ENCODE measurements at places on chromosomes 12 and 14.

DNA sequence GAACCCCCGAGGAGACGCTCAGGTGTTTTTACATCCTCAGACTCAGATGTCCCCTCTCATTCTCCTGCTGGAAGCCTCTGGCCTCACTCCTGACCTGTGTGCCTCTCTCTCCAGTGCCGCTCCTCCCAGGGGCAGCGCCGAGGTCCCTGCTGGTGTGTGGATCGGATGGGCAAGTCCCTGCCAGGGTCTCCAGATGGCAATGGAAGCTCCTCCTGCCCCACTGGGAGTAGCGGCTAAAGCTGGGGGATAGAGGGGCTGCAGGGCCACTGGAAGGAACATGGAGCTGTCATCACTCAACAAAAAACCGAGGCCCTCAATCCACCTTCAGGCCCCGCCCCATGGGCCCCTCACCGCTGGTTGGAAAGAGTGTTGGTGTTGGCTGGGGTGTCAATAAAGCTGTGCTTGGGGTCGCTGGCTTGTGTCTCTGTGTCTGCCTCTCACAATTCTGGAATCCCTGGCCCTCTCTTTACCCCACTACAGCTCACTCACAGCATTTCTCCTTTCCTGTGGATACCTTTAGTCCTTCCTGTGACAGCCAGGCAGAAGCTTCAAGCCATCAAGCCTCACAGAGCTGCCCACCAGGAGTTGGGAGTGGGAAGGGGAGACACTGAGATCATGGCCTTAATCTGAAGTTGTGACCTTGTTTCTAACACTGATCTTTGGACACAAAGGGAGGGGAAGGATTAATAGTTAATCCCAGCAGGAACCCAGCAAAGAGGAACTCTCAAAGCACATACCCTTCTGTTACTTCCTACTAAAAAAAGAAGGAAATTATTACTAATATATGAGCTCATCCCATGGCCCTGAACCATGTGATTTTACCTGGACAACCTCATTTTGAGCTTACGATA is 1.1 kb upstream of the SOAT2 start:
- DNase-seq, result no peak

DNA sequence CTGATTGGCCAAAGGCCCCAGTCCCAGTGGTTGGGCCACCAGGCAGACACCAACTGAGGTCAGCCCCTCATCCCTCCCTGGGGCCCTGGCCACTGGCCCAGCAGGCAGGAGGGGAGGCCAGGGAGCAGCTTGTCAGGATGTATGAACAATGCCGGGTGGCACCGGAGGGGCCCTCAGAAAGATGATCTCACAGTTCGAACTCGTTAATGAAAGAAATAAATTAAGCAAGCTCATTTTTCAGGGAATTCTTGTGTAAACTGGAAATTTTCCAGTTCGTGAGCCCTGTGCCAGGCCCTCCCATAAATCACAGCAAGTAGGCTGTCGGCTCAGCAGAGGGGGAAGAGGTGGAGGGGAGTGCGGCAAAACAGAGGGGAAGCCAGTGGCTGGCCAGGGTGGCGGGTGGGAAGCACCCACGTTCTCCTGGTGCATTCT is 177.0 kb upstream of the VASH1 start:
- DNase-seq, result no peak

DNA sequence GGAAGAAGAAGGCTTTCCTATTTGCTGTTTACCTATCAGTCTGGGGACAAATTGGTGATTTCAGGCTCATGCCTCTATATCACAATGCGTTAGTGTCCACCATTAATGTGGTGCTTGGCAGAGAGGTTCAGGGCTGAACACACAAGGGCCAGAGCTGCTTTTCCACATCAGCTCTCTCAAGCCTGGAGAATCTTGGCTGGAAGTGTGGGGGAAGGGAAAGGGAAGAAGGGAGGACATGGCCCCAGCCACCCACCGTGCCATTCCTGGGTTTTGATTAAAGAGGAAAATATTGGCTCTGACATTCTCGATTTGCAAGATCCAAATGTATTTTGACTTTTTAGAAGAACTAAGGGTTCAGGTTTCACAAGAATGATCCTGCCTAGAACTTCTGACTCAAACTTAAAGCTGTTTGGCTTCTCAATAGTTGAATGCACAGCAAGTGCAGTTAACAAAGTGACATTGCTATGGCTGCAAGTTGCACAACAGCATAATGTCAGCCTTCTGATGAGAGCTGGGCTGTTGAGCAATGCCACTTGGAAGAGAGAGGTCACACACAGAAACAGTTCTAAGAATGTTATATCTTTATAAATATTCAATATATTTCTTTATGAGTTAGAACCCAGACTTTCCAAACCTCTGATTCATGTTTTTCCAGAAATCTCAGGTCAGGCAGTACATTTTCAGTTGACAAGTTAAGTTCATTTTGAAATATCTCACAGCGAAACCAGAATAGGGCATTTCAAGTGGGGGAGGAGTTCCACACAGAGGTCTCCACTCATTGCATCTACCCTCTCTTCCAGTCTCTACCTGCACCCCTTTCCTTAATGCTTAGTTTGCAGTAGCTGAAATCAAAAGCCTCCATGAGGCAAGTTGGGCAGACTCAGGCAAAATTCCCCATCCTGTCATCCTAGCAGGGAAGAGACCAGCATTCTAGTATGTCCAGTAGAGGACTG is 25.3 kb downstream of the IGF1 start:
- no peak for DNase-seq

GRCh38 chr14:53619691-53620231 is 336.9 kb downstream of the BMP4 start:
- DNase-seq, result no peak

- peak; percentile 56 for DNase-seq
Observed at GRCh38 chr12:51951843-51952722, 584 bp downstream of the ACVR1B start.

DNA sequence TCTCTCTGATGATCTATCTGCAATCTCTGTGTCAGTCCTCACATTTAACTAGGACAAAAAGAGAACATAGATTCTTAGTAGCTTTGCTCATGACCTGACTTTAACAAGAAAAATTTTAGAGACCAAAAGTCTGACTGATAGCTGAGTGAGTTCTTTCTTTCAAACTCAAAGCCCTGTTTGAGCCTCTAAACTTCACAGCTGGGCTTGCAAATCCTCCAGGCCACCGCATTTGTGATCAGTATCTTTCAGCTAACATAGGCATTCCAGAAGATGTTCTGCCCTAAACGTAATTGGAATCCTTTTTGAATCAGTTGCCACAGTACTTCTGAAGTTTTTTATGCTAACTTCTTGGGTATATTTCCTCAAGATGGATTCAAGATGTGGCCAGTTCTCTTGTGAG is 459.0 kb downstream of the DPF3 start:
- DNase-seq, result no peak

GRCh38 chr14:74109369-74109768 is 24.6 kb downstream of the LIN52 start:
- DNase-seq, result no peak

- no peak for DNase-seq
Observed at GRCh38 chr12:57171668-57172067, 24.2 kb upstream of the LRP1-AS start.

DNA sequence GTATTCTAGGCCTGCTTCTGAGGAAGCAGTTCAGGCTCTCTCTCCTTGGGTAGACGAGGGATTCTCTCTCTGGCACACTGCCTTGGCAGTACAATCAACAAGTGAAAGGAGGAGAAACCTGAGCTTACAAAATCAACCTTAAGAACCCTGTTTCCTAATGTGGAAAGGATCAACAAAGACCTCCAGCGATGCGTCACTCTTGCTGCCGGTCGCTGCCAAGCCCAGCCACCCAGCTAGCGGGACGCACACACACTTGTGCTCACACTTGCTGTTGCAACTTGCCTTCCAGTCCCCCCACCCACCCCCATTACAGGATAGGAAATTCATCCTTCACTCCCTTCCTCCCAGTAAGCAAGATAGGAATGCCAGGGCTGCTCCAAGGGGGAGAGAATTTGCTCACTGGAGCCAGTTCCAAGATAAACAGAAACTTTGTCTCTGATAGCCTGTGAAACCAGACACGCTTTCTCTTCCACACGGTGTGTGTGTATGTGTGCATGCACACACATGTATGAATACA is 144.3 kb downstream of the BCL11B start:
- DNase-seq, result peak; percentile 52

- peak; percentile 87 for DNase-seq
Observed at GRCh38 chr12:94262228-94263010, 114.0 kb downstream of the PLXNC1 start.

- no peak for DNase-seq
Observed at GRCh38 chr14:24054646-24055045, 2.8 kb downstream of the CARMIL3 start.

- DNase-seq, result no peak
Observed at GRCh38 chr12:28409892-28410291, 219.6 kb downstream of the CCDC91 start.

GRCh38 chr12:23719493-23719892 is 230.0 kb downstream of the SOX5 start:
- no peak for DNase-seq

- no peak for DNase-seq
Observed at GRCh38 chr12:70227911-70228310, 15.3 kb upstream of the CNOT2 start.

DNA sequence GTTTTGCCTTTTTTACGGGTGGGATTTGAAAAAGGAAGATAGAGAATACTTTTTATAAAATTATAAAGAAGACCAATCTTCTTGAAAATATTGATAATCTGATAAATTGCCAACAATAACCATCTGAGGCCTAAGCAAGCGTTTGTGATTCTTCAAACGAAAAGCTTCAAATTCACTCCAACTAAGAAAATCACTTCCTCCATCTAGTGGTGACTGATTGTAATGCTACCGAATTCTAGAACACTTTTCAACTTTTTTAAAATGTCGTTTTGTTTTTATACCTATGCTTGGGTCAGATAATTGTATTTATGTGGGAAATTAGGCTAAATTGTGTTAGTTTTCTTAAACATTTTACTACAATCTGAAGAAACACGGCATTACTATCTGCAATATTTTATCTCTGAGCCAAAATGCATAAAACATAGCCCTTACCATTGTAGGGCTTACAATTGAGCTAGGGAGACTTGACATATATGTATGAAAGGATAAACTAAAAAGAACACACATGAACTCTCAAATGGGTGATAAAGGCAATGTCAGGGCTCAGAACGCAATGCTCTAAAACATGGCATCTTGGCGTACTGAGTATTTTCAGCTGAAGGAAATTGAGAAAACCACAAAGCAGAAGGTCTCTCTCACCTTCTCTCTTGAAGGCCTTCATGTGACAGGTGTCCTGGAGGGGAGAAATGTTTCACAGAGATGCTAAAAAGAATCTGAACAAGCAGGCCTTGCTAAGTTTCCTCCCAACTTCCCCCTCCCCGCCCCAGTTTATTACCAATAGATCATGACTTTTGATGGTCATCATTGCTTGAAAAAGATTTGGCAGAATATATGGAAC is 36.8 kb upstream of the G2E3 start:
- no peak for DNase-seq

DNA sequence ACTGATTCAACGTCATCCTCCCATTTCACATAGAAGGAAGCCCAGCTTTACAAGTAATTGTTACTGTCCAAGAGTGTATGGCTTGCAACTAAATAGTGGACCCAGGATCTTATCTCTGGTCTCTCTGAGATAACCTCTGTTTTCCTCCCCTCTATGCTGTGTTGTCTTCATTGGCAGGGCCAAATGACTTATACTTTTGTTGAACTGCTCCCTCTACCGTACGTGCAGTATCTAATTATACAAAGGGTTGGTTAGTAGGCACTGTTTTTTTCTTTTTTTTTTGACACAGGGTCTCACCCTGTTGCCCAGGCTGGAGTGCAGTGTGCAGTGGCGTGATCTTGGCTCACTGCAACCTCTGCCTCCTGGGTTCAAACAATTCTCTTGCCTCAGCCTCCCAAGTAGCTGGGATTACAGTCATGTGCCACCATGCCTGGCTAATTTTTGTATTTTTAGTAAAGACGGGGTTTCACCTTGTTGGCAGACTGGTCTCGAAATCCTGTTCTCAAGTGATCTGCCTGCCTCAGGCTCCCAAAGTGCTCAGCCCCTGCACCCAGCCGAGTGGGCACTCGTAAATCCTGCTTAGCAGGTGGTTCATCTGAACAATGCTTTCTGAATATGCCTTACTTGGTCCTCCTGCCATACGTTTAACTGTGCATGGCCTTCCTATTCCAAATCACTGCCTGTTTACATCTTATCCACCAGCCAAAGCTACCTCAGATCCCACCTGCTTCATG is 162.1 kb downstream of the ADCK1 start:
- DNase-seq, result no peak

DNA sequence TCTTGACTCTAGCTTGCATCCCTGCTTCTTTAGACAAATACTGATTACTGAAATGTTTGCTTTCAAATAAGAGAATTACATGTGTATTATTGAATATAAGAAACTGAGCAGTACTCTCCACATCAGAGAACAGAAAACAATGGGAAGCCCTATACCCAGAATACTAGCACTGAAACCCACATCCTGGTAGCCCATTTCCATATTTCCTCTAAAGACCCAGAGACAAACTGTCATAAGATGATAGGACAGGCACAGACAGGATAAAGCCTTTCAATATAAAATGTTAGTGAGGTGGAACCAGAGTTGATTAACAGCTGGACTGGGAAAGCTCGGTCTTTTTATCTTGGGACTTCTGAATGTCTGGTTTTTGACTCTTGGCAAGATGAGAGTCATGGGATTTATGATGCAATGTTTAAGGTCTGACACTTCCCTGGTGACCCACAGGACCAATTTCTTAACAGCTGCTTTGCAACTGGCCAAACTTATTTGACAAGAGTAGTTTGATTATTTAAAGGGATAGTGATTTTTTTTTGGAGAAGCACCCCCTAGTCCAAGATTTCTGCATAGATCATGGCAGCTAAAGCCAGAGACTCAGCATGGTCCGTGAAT is 166.9 kb upstream of the ATXN7L3B start:
- no peak for DNase-seq

GRCh38 chr12:54611715-54612149 is 23.0 kb downstream of the LACRT start:
- DNase-seq, result no peak

- DNase-seq, result no peak
Observed at GRCh38 chr12:119802472-119802871, 74.6 kb downstream of the CIT start.

GRCh38 chr12:110354172-110354780 is 49.2 kb downstream of the ANAPC7 start:
- no peak for DNase-seq

GRCh38 chr12:27780612-27781408 is 774 bp upstream of the MANSC4 start:
- peak; percentile 48 for DNase-seq

DNA sequence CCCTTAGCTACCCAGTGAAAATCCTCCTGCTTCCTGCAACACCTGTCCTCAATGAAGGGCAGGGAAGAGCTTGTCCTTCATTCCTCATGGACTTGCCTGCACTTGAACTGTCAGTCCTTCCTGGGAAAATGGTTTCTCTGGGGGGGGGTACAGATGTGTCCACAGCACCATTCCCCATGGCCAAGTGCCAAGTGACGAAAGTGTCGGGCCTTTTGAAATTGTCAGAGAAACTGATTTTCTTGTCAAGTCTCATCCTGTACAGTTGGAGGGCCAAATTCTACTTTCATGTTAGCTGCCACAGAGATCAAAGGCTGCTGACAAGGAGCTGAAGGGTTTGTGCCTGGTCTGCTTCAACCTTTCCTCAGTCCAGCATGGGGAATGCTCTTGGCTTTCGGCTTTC is 179.5 kb upstream of the PARP11 start:
- DNase-seq, result no peak

- DNase-seq, result no peak
Observed at GRCh38 chr12:9032202-9032964, 43.0 kb downstream of the KLRG1 start.

- peak; percentile 59 for DNase-seq
Observed at GRCh38 chr12:32365473-32366064, 33.8 kb upstream of the FGD4 start.
